ENCODE measurements at places on chromosomes 3 and 15. TPM values are rescaled to one million over a fixed set of nuclear protein-coding genes. Genes with fewer than 3 reads are reported as not detected.

DNA sequence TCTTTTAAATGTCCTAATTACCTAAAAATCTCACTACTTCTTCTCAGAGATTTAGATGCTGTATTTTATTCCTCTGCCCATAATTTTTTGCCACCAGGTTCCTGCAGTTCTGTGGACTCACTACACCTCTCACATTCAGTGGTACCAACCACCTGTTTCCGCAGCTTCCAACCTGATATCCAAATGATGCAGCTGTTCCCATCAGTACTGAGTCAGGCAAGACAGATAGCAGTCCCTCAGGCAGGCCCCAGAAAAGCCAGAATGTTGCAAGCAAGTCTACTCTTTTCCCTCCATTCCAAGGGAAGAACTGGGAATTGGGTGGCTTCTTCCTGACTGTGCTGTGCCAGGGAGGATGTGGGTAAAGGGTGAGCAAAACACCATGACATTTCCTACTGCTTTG lies 39.0 kb downstream of the MNS1 start:
- H3K27me3 ChIP-seq: no peaks in the 10 kb centered on the region
- H3K27ac ChIP-seq: no peak overlapping the region
- no peak for DNase-seq
- no peak overlapping the region for H3K4me3 ChIP-seq
- H3K36me3 ChIP-seq: no peaks in the 10 kb centered on the region

DNA sequence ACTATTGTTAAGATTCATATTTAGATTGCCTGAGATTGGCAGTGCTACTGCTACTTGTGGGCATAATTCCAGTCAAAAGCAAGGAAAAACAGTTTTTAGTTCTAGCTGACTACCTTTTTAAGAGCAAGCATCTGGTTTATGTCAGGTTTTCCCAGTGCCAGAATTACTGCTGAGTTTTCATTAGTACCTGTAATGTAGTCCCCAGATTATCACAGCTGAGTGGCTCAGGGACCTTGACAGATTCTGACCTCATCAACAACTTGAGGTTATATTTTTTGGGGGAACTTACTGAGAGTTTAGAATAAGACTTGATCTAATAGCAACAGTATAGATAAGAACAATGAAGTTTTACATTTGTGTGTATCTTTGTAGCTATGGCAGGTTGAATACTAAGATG lies 31.0 kb downstream of the NXPE3 start:
- peaks cover 26% of the 10 kb centered on the region for H3K4me1 ChIP-seq
- DNase-seq: peak; percentile 27
- peak overlapping the region; percentile 56 for H3K27ac ChIP-seq
- H3K36me3 ChIP-seq: no peaks in the 10 kb centered on the region

DNA sequence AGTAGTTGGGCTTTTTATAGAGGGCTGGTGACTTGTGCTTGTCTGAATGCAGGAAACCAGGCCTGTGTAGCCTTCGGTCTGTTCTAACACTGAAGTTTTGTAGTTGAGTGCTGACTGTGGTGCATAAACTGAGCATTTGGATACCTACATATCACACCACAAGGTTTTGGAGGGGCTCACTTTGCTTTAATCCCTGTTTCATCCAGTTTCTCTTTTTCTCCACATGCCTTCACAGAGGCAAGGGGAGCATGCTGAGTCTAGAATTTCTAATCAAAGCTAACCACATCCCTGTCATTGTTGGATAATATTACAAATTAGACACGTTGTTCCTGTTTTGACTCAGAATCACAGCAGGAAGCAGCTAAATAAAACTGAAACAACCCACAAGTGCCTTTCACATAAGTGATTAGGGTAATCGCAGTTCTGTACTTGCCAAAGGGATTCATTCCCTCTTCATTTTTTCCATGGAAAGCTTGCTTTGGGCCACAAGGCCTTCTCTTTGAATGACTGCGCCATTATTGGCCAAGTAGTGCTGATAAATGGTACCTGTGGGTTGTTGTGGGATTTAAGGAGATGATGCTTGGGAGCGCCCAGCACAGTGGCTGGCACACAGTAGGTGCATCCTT lies 48.9 kb downstream of the TGFBR2 start:
- DNase-seq: no peak
- H3K27me3 ChIP-seq: no peaks in the 10 kb centered on the region
- H3K27ac ChIP-seq: no peak overlapping the region
- peaks cover 50% of the 10 kb centered on the region for H3K4me1 ChIP-seq
- H3K4me3 ChIP-seq: no peak overlapping the region

DNA sequence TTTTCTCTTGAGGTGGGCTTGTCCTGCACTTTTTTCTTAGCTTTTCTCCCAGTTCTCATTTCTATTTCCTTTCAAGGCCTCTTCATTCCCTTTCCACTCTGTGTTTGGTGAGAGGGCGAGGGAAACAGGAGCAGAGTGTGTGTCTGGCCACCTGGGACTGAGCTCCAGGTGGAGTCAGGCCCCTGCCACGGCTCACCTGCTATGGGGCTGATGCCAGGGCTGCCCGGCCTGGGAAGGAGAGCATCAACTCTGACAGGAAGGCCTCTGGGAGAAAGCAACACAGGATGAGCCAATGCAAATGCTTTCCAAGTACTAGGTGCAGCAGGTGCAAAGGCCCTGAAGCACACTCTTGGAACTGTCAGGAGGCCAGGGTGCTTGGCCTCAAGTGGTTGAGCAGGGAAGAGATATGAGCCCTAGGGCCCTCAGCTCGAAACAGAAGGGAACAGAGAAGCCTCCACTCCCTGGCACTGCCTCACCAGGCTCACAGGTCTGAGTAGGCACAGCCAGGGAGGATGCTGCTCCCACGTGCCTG lies 27.3 kb upstream of the DUSP7 start:
- H3K27me3 ChIP-seq: no peaks in the 10 kb centered on the region
- no peak for DNase-seq
- H3K4me1 ChIP-seq: no peaks in the 10 kb centered on the region
- H3K36me3 ChIP-seq: no peaks in the 10 kb centered on the region

DNA sequence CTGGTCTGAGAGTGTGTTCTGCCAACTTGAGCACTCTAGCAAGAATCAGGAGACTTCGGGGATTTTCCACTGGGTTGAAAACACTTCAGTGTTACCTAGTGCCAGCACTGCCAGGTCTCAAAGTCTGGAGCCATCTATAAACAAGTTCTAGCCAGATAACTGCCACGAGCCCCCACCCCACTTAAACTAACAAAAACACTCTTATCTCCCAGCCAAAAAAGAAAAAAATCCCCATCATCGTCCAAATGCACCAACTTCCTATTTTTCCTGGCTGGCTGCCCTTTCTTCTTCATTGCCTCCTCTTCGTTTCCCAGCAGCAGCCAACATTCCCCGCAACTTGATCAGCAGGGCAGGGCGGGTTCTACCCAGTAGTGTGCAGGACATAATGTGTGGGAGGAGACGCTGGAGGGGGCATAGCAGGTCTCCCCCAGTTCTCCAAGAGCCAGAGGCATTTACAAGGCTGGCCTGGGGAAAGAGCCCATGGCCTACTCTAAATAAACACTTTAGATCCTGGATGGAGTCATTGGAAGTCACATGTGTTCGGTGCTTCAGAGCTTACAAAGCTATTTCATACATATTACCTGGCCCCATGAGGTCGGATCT lies 29.5 kb downstream of the C2CD4B start:
- no peaks in the 10 kb centered on the region for H3K27me3 ChIP-seq
- H3K4me1 ChIP-seq: peaks cover 8% of the 10 kb centered on the region
- no peak overlapping the region for H3K4me3 ChIP-seq
- peak; percentile 79 for DNase-seq

- no peaks in the 10 kb centered on the region for H3K27me3 ChIP-seq
- DNase-seq: no peak
- H3K36me3 ChIP-seq: no peaks in the 10 kb centered on the region
- peaks cover 32% of the 10 kb centered on the region for H3K4me1 ChIP-seq
Observed at GRCh38 chr15:92069308-92070250, 216.1 kb downstream of the SLCO3A1 start.

DNA sequence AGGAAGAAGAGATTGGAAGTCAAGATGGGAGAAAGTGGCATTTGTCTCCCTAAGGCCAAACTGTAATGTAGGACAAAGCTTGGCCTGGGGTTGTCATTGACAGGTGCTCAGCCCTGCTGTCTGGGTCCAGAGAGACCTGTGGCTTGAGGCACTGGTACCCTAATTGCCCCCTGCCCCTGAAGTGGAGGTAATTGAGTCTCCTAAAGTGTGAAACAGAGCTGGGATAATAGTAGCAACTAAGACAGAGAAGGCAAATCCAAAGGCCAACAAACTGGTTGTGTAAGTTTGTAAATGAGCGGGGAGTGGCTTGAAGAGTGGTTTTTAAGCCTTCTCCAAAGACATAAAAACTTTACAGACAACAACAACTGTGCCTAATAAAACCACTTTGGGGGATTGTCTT lies 264.2 kb upstream of the ROPN1 start:
- no peak for DNase-seq
- no peak overlapping the region for H3K4me3 ChIP-seq
- no peak overlapping the region for H3K27ac ChIP-seq
- H3K27me3 ChIP-seq: no peaks in the 10 kb centered on the region
- H3K4me1 ChIP-seq: peaks cover 41% of the 10 kb centered on the region
- no peaks in the 10 kb centered on the region for H3K36me3 ChIP-seq

DNA sequence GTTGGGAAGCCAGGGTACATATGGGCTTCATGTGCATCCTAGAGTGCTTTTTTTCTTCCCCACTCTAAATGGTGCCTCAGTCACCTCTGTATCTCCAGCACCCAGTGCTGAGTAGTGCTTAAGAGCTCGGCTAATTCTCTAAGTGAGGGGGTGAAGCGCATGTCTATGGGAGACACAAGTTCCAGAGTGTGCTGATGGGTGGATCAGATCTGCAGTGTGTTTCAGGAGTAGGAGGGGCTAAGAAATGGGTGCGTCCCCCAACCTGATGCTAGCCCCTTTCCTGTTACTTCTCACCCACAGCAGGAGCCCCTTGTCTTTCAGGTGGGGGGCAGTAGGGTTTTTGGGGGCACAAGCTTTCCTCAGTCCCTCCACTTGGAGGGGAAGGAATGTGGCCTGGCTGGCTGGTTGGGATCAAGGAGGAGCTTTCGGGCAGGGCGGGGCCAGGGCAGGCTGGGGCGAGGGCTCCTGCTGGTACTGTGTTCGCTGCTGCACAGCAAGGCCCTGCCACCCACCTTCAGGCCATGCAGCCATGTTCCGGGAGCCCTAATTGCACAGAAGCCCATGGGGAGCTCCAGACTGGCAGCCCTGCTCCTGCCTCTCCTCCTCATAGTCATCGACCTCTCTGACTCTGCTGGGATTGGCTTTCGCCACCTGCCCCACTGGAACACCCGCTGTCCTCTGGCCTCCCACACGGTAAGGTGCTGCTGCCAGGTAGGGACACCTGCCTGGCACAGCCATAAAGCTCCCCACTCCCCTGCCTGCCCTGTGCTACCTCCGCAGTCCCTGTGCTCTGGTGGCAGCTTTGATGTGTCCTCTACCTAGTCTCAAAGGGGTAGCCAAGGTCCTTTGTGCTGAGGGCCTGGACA lies at the start of gene IL17RE:
Gene IL17RE, plus strand, starts transcription at position 477 of the 866 bp plus-strand sequence. Its CDS starts 85 bp downstream, at position 562.
- peak; percentile 69 for DNase-seq
- no peaks in the 10 kb centered on the region for H3K36me3 ChIP-seq
- peaks cover 16% of the 10 kb centered on the region for H3K4me1 ChIP-seq
- peak within 1 kb of the TSS; percentile 68 for H3K27ac ChIP-seq

- H3K27me3 ChIP-seq: no peaks in the 10 kb centered on the region
- H3K4me1 ChIP-seq: no peaks in the 10 kb centered on the region
- no peak for DNase-seq
- no peak overlapping the region for H3K27ac ChIP-seq
- no peak overlapping the region for H3K4me3 ChIP-seq
- H3K36me3 ChIP-seq: no peaks in the 10 kb centered on the region
Observed at GRCh38 chr3:167908746-167909503, 173.4 kb downstream of the SERPINI1 start.

GRCh38 chr3:71580636-71581456 lies 2.7 kb downstream of the FOXP1 start:
- peak overlapping the region; percentile 97 for H3K27ac ChIP-seq
- H3K4me1 ChIP-seq: peaks cover 23% of the 10 kb centered on the region
- H3K27me3 ChIP-seq: no peaks in the 10 kb centered on the region
- DNase-seq: no peak
- H3K36me3 ChIP-seq: no peaks in the 10 kb centered on the region

DNA sequence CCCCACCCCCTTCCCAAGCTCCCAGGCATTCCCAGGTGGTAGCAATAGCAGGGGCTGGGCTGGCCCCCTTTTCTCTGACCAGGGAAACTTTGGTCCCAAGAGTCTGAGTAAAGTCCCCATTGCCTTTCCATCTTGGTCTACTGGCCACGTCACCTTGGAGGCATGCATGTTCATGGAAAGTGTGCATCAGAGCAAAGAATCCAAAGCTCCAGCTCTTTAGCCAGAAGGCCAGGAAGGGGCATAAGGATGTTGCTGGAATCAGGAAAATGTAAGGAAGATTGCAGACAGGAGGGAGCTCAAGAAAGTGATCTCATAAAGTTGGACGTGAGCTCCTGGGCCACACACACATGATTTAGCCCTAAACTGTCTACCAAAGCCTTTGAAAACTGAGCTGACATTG lies 63.6 kb downstream of the KBTBD12 start:
- H3K27me3 ChIP-seq: no peaks in the 10 kb centered on the region
- H3K27ac ChIP-seq: no peak overlapping the region
- H3K4me1 ChIP-seq: no peaks in the 10 kb centered on the region
- no peak for DNase-seq
- no peak overlapping the region for H3K4me3 ChIP-seq

DNA sequence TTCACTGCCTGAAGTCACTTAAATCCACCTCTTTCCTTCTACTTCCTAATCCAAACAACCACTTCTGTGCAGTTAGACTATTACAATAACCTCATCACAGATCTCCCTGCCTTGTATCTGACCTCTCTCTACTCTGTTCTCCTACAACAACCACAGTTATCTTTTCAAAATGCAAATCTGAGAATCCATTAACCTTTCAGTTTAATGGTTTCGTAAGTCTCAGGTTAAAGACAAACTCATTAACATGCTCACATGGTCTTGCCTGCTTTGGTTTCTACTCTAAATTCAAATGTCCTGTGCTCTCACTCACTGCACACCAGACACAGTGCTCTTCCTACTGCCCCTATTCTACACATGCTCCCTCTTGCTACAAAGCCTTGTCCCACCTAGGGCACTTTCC lies 406.5 kb upstream of the THBS1 start:
- no peaks in the 10 kb centered on the region for H3K27me3 ChIP-seq
- no peak overlapping the region for H3K27ac ChIP-seq
- H3K4me1 ChIP-seq: peaks cover 14% of the 10 kb centered on the region
- H3K4me3 ChIP-seq: no peak overlapping the region

DNA sequence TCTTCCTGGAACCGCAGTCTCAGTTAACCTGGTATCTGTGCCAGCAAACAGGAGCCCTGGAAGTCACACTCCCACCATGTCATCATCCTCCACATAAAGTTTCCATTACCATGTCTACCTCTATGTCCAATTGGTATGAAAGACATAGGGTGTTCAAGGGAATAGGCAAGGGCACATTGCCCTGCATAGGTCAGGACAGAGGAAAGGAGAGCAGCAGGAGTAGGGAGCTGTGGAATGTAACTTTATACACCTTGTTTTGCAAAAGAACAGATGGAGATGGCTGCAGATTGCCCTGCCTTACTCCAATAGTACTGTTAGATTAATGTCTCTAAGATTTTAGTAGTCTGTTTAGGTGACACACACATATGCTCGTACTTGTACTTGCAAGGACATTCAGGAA lies 1056.4 kb downstream of the NTRK3 start:
- no peaks in the 10 kb centered on the region for H3K36me3 ChIP-seq
- H3K27me3 ChIP-seq: no peaks in the 10 kb centered on the region
- H3K4me1 ChIP-seq: no peaks in the 10 kb centered on the region
- H3K27ac ChIP-seq: no peak overlapping the region
- DNase-seq: no peak

Gene ARGFX
- not detected for total RNA-seq

Gene BNC1
- total RNA-seq: 0.15 TPM

Gene KNG1
- not detected for total RNA-seq

Gene AMT
- total RNA-seq: 6.7 TPM

Gene ARL14
- total RNA-seq: not detected

Gene LAMB2
- total RNA-seq: 506 TPM

Gene SCAP
- total RNA-seq: 93.0 TPM

Gene C3orf49
- total RNA-seq: not detected

Gene CD96
- total RNA-seq: 4.6 TPM

Gene GABRR3
- total RNA-seq: not detected

Gene FRMD5
- not detected for total RNA-seq

Gene C3orf20
- 0.29 TPM for total RNA-seq

Measured in thyroid gland (tissue), 4 donors.